ENCODE measurements at places on chromosomes 4 and X. TPM values are rescaled to one million over a fixed set of nuclear protein-coding genes. Genes with fewer than 3 reads are reported as not detected.
A peak's percentile ranks its signal among the peaks of the same experiment; 100 is the strongest.

- DNase-seq = no peak
Observed at GRCh38 chrX:19389227-19389845, 45.6 kb downstream of the PDHA1 start.

DNA sequence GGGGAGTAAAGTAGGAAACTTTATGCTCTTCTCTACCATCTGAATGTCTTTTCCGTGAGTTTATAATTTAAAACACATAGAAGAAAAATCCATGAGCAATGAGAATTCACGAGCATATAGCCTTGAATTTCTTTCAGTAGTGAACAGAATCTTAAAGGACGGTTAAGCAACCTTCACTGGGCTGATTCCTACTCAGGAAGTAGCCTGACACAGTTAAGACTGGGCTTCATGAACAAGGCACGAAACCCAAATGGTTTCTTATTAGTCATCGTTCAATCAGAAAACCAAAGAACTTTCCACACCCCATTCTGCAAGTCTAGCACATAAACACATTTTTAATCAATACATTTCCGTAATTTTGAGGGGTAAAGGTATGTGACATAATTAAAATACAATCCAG, 95.8 kb downstream of the SH3KBP1 start:
- DNase-seq = no peak

The FGF13 gene
- not detected for total RNA-seq

DNA sequence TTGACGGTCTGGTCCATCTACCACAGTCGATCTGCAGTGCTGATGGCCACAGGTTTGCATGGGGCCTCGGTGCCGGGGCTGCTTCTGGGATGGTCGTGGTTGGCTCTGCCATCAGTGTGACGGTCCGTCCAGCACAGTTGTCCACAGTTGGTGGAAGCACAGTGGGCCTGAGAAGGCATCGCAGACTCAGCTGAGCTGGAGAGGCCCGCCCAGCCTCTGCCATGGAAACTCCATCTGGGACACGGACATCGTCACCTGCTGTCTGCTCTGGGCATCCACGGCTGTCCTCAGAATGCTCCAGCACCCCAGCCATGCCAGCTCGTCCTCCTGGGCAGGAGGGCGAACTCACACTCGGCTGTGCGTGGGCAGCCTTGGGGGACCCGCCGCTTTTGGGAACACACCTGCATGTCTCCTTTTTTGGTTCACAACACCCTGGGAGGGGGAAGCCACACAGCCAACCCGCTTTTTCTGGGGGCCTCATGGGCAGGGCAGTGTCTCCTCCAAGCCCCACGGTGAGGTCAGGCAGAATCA, 33.0 kb downstream of the ABLIM2 start:
- no peak for DNase-seq

DNA sequence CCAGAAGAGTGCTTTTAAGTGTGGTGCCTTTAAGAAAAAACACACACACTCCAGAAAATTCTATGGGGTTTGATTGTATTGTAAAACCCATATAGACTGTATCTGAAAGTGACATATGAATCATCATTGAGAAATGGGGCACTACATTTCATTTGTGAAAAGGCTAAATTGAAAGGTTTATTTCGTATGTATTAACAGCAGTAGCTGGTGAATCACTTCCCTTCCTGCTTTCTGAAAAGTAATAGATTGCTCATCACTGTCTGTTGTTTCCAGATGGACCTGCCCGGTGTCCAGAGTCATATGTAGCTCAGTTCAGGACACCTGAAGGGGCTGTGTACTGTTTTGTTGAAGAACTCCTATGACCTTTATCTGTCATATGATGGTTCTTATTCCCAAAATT, 28.1 kb upstream of the HPRT1 start:
- DNase-seq = peak; percentile 9

DNA sequence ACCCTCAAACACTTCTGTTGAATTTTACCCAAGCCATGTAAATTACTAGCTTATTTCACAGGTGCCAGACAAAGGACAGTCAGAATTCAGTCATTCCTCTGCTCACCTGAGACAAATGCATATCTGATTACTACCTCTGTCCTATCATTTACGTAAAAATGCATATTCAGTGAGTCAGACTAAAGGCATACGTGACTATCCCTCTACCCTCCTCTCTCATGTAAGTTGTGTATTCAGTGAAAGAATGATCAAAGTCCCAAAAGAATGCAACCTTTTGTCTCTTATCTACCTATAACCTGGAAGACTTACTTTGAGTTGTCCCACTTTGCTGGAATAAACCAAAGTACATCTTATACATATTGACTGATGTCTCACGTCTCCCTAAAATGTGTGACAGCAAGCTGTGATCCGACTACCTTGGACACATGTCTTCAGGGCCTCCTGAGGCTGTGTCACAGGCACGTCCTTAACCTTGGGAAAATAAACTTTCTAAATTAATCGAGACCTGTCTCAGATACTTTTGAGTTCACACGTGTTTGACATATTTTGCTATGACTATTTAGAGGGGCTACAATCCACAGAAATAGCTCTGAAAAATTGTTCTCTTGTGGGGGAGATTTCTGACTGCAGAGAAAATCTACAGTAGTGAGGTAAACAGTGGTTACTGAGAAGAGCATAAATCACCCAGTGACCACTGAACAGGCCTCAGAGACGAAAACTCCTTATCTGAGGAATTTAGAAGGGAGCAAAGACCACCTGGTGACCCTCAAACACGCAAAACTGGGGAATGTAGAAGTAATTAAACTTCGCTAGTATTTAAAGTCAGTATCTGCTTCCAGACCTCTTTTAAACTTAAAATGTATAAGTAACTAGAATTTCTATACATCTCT, 1575.8 kb downstream of the STIM2 start:
- DNase-seq = no peak

Measured in activated CD4-positive, alpha-beta memory T cell treated with anti-CD3 and anti-CD28 coated beads for 36 hours (primary cell).